ENCODE measurements at places on chromosomes 3 and 15.

DNA sequence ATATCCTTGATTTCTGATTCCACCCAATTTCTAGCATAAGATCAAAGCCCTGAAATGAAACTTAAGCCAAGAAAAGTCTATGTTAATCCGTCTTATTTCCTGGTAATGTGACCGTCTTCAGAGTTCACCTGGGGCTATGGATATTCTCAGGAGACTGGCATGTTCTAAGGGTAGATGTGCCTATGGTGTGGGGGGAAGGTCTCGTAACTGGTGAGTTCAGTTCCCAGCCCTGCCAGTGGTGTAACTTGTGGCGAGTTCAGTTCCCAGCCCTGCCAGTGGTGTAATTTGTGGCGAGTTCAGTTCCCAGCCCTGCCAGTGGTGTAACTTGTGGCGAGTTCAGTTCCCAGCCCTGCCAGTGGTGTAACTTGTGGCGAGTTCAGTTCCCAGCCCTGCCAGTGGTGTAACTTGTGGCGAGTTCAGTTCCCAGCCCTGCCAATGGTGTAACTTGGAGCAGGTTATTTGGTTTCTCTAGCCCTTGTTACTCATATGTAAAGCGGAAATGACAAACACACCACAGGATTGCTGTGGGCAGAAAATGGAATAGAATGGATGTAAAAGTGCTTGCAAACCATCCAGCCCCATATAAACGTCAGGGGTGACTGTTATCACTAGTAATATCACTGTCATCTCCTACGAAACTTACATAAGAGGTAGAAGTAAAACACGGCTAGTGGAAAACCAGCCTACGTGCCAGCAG lies 30.4 kb downstream of the SLC51A start:
- no peak for DNase-seq

DNA sequence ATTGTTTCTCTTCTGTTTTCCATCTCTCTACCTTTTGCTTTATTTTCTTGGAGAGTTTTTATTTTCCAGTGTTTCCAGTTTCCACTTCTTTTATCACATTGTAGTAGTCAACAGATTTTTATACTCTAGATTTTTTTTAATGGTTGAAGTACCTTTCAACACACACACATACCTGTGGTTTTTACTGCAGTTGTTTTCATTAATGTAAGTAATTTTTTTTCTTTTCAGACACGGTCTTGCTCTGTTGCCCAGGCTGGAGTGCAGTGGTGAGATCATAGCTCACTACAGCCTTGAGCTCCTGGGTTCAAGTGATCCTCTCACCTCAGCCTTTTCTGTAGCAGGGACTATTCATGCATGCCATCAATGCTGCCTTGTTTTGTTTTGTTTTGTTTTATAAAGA lies 472.5 kb upstream of the SGO1 start:
- no peak for DNase-seq

DNA sequence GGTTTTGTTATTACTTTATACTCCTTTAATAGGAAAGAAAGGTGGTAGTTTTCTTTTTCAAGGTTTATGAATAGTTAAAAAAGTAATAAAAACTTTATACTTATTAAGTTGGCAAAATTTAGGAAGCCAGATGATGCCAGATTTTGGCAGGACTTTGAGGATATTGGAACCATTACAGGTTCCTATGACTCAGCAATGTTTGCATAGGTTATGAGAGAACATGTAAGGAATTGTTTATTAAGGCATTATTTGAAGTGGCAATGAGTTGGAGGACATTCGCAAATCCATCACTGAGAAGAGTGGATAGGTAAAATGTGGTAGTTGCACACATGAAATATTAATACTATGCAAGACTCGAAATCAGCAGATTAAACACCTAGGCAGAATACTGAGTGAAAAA lies 29.9 kb downstream of the CDAN1 start:
- DNase-seq, result no peak

DNA sequence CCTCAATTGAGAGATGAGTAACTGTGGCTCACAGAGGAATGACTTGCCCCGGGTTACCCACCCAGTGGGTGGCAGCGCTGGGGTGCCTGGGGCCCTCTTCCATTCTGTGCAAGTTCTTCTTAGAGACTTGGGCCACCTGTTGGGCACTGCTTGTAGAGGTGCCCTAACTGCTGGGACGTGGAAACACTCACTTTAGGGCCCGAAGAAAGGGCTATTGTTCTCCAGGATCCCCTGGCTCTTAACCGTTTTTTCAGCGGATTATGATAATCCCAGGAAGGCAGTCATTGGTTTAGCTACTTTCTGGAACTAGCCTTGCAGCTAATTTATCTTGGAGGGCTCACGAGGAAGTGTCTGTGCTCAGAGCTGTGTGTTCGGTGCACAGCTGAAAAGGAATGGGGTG lies 66.0 kb upstream of the GCNT3 start:
- DNase-seq, result no peak

DNA sequence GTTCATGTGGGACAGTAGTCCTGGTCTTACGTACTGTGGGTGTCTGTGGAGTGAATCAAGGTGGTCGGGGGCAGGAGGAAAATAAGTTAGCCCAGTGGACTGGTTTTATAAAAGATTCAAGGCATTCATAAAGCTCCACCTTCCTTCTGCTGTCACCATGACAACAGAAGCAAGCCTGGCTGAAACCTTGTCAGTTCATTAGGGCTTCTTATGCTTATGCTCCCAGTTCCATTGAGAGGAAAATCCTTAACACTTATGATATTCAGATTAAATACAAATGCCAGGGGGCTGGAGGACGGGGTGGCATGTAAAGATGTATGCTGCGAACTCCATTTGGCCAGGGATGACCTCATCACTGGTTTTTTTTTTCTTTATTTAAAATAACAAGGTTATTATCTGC lies 283.1 kb upstream of the ATP10A start:
- DNase-seq, result no peak

DNA sequence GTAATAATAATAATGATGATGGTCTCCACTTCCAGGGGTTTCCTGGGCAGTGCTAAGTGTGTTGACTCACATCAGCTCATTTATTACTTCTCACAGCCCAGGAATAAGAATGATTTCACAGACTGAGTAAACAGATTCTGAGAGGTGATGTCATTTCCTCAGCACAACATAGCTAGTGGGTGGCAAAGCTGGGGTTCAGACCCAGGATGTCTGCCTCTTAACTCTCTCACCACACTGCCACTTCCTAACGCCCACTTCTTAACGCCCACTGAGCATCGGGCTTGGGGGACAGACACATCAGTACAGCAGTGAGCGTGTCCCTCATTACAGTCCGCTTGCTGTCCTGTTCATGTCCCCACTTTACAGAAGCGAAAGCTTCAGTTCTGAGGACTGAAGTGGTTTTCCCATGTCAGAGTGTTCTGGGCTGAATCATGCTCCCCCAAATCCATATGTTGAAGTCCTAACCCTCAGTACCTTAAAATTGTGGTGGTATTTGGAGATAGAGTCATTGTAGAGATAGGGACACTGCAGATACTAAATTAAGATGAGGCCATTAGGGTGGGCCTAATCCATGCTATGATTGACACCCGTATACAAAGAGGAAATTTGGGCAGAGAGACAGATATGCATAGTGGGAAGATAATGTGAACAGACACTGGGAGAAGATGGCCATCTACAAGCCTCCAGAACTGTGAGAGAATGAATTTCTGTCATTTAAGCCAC lies 68.0 kb downstream of the ATP2B2 start:
- peak; percentile 80 for DNase-seq

DNA sequence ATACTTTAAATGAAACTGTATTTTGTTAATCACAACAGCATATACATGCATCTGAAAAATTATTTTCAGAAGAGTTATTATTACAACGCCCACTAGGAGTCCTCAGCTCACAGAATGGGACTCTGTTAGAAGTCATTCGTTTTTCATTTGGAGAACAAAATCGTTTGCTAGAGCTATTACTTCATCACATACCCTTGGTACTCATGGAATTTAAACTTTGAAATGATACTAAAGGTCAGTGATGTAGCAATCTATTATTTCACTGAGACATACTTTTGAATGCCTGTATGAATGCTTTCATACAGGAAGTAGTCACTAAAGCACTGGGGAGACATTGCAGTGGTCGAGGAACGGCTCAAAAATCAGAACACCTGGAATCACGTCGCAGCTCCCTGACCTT lies 198.1 kb downstream of the MBNL1 start:
- DNase-seq, result no peak

DNA sequence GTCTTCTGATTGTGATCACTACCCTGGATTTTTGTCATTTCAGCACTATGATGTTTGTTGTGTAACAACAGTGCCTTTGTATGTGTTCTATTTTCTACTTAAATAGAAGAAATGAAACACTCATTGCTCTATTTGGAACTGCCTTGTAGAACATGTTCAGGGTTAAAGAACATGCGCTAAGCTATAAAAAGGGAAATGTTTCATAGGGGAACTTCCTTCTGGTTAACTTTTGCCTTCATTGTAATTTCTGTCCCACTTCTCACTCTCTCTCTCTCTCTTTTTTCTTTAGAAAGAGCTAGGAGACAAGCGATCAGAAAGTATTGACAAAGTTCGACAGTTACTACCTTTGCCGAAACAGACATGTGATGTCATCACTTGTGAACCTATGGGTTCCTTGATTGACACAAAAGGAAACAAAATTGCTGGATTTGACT lies at the start of gene P2RY12:
Gene P2RY12, minus strand, starts transcription at position 13 of the 434 bp plus-strand sequence. CDS start 45,908 bp downstream, outside the sequence.
- DNase-seq, result no peak
